ENCODE measurements at places on chromosomes 12 and 14.

- DNase-seq: no peak
Measured at GRCh38 chr12:28033538-28033915, 61.0 kb upstream of the PTHLH start.

- DNase-seq: no peak
Measured at GRCh38 chr12:59431266-59431665, 164.6 kb upstream of the SLC16A7 start.

- DNase-seq: no peak
Measured at GRCh38 chr14:78509516-78509915, 339.3 kb downstream of the NRXN3 start.

- DNase-seq: no peak
Measured at GRCh38 chr12:85814741-85815140, 21.5 kb downstream of the RASSF9 start.

DNA sequence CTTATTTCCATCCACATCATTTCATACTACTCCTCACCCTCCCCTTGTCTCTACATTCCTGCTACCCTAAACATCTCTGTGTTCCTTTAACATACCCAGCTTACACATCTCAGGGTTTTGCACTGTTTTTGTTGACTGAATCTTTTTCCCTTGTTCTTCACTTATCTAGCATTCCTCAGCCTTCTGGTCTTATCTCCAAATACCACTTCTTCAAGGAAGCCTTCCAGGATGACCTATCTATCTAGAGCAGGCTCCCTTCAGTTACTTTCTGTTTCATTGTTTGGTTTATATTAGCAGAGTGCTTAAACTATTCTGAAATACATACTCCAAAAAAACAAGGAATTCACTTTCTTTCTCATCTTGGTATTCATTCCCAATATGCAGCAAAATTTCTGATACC is 353.1 kb downstream of the NAV3 start:
- DNase-seq: no peak

- peak; percentile 38 for DNase-seq
Measured at GRCh38 chr14:21748869-21749303, 75.3 kb upstream of the OR4E1 start.

DNA sequence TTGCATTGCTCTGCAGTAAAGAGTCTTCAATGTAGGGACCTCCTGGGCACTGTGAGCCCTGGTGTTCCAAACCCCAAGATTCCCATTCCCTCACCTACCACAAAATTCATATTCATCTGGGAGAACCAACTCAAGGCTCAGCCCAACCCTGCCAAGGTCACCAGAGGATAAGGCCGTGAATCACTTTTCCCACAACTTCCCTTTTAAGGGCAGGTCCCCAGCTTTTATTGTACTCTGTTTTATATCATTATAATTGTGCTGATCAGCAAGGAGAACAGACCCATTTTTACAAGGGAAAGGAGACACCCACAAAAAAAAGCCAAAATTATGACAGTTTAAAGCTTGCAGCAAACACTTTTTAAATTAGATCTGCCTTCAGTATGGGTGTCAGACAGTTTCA is 363.0 kb upstream of the FKBP4 start:
- no peak for DNase-seq

DNA sequence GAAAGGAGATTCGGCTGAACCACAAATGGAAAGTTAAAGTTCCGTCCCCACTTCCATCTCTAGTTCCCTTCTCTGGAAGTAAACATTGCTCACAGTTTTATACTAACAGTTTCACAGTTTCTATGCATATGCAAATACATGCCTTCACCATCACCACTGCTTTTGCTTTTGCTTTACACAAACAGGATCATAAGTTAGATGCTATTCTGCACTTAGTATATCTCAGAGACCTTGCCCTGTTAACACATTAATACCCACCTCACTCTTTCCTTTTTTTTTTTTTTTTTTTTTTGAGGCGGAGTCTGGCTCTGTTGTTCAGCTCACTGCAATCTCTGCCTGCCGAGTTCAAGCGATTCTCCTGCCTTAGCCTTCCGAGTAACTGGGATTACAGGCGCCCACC is 890 bp downstream of the TEP1 start:
- no peak for DNase-seq

GRCh38 chr14:68146818-68147217 is 327.2 kb downstream of the RAD51B start:
- DNase-seq: no peak

- no peak for DNase-seq
Measured at GRCh38 chr12:115886666-115887065, 390.8 kb downstream of the MED13L start.

DNA sequence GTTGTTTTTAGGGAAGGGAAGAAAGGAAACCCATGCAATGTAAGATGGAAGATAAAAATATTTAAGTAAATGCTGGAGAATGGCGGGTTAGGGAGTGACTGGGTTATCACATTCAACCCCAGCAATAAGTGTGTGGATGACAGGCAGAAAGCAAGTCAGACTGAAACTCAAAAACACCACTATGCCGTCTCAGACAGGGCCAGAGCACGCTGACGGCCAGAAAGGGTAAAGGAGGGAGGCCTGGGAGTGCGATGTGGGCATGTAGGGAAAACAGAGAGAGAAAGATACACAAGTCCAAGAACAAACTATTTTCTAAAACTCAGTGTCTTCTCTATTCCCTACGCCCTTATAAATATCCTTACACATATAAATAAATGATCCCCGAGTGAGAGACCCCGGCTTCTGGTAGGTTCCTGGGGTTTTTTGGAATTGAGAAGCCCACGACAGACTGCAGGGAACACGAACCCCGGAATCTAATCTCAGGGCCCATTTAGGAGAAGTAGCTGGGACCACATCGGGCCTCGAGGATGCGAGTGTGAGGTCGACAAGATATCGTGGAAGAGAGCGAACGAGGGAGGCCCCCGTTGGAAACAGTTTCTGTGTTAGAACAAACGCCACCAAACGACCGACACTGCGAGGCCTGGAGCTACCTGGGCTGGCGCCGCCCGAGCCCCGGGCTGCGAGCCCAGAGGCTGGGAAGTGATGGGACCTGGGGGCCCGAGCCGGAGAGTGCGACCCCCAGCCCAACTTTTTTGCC is 735 bp upstream of the OTX2 start:
- no peak for DNase-seq

GRCh38 chr14:82482345-82482744 is 948.7 kb upstream of the SEL1L start:
- DNase-seq: no peak

DNA sequence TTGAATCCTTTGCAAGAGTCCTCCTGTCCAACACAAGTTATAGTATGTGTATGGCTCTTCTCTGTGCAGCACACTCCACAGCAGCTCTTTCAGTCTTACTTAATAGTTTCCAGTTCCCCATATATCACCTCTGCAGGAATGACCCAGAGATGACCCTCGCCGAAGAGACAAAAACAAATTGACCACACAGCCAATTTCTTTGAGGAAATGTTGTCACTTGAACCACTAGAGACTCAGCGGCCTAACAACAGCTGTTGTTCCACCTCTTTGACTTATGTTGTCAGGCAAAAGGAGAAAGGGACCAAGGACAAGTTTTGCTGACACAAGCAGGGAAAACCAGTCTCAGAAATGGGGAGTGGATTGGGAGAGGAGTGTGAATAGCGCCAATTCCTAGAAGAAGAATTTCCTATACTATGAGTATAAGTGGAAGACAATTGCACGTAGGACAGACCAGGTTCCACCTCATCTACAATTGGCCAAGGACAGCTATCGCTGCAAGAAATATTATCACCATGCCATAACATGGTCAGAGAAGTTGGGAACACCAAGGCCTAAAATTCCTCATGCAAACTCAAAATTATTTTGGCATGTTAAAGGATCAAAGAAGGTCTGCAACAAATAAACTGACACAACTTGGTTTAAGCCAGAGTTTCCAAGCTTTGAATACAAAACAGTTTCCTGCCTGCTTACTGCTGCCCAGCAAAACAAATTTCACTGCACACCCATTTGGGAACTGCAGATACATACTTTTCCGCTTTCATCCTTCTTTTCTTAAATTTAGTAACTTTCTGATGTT is 41.7 kb upstream of the ITPR2 start:
- no peak for DNase-seq

GRCh38 chr12:1815814-1816729 is 4.3 kb upstream of the LRTM2 start:
- no peak for DNase-seq

GRCh38 chr12:32049956-32050355 is 56.7 kb upstream of the BICD1 start:
- no peak for DNase-seq

GRCh38 chr14:92673601-92674150 is 74.8 kb downstream of the LGMN start:
- no peak for DNase-seq

GRCh38 chr12:50201987-50202521 is 34.9 kb upstream of the CERS5 start:
- DNase-seq: no peak

GRCh38 chr12:113935459-113935858 is 30.7 kb downstream of the RBM19 start:
- DNase-seq: no peak

- no peak for DNase-seq
Measured at GRCh38 chr12:69873429-69873828, 48.4 kb downstream of the MYRFL start.

- DNase-seq: no peak
Measured at GRCh38 chr12:114783089-114783618, 99.2 kb upstream of the TBX3 start.

DNA sequence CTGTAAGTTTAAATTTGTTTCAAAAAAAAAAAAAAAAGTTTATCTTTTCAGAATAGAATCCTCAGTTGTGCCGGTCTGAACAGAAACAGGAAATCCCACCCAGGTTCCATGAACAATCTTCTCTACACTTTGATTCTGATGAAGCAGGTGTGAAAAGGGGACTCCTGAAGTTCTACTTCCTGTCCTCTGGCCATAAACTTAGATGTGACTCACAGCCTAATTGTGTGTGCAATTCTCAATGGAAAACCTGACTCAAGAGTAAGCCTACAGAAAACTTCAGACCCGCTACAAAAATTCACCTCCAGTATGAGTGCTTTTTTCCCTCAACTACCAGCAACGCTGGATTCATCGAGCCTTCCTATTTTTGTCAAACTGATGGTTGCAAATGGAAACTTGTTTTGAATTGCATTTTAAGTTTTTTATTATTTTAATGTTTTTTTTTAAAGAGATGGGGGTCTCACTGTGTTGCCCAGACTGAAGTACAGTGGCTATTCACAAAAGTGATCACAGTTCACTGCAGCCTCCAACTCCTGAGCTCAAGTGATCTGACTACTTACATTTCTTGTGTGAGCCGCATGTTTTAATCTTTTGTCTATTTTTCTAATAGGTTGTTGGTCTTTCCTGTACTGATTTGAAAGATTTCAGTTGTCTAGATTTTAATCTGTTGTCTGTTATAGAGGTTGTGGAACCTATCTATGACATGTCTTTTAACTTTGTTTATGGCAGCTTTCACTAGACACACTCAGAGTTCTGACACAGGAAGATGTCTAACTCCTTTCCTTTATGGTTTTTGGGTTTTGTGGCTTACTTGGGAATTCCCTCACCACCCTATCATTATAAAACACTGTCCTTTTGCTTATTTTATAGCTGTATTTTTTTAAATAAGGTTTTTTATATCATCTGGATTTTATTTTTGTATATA is 37.6 kb downstream of the ATG14 start:
- peak; percentile 17 for DNase-seq

DNA sequence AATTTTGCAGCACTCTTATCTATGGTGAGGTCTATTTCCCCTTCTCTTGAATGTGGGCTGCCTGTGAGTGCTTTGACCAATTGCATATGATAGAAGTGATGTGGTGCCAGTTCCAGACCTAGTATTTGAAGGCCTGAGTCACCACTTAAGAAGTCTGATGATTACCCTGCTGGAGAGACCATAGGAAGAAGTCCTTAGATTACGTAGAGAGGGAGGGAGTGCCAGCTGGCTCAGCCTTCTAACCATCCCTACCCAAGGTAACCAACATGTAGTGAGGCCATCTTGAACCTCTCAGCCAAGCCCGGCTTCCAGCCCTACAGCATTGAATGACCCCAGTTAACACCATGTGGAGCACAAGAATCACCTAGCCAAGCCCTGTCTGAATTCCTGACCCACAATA is 166.9 kb downstream of the NELL2 start:
- no peak for DNase-seq

DNA sequence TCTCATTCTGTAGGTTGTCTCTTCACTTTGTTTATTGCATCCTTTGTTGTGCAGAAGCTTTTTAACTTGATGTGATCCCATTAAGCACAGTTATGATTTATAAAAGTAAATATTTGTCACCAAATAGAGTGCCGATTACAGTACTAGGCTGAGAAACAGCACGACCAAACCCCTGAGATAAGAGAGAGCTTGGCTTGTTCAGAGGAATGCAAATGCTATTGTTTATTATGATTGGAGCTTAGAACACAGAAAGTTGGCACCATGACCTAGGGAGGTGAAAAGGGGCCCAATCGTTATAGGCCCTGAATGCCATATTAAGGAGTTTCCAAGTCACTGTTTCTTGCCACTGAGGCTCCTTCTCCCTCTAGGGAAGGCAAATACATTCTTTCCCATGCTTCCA is 214.9 kb downstream of the KITLG start:
- no peak for DNase-seq

GRCh38 chr12:52687497-52688385 is 7.5 kb upstream of the KRT1 start:
- DNase-seq: no peak

GRCh38 chr14:100201701-100202100 is 37.2 kb upstream of the YY1 start:
- no peak for DNase-seq

- peak; percentile 25 for DNase-seq
Measured at GRCh38 chr12:94282675-94283074, 134.3 kb downstream of the PLXNC1 start.

- DNase-seq: peak; percentile 42
Measured at GRCh38 chr14:61343991-61344405, 22.6 kb downstream of the PRKCH start.

- DNase-seq: no peak
Measured at GRCh38 chr14:79281244-79282152, 929.8 kb downstream of the DIO2 start.

GRCh38 chr12:81597928-81598604 is 161.1 kb downstream of the PPFIA2 start:
- DNase-seq: no peak

- DNase-seq: no peak
Measured at GRCh38 chr14:81132468-81132867, 88.3 kb downstream of the GTF2A1 start.

DNA sequence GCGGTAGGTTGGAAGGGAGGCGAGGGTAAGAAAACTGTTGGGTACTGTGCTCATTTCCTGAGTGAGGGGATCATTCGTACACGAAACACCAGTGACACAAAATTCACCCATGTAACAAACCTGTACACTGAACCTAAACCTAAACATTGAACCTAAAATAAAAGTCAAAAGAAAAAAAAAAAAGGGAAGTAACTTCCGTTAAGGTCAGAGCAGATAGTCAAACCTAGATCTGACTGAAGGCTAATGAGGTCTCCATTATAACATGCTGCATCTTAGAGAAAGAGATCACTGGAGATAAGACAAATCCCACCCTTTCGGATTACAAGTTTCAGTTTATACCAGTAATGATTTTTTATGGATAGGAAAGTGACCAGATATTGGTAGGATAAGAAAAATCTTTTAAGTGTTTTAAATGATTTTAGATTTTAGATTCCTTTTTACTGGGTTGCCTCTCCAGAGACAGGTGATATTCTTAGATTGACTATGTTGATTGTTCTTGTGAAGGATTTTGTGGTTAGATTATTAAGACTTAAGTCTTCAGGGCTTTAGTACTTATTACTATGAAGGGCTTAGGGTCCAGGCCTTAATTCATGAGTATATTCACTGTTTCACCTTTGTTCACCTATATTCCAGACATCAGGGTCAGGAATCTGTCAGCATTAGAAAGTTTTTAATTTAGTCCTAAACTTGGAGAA is 11.2 kb upstream of the NCKAP1L start:
- DNase-seq: no peak

Measured in activated CD4-positive, alpha-beta T cell treated with anti-CD3 and anti-CD28 coated beads, Interleukin-2, amount 50 U/mL, for 4 hours (primary cell).